Stimulated activated CD8-positive, alpha-beta memory T cell treated with anti-CD3 and anti-CD28 coated beads, Interleukin-12 subunit alpha, Interleukin-12 subunit beta, amount 100 ng/mL, for 4 hours (primary cell): ENCODE measurements at places on chromosomes 12 and 14.

DNA sequence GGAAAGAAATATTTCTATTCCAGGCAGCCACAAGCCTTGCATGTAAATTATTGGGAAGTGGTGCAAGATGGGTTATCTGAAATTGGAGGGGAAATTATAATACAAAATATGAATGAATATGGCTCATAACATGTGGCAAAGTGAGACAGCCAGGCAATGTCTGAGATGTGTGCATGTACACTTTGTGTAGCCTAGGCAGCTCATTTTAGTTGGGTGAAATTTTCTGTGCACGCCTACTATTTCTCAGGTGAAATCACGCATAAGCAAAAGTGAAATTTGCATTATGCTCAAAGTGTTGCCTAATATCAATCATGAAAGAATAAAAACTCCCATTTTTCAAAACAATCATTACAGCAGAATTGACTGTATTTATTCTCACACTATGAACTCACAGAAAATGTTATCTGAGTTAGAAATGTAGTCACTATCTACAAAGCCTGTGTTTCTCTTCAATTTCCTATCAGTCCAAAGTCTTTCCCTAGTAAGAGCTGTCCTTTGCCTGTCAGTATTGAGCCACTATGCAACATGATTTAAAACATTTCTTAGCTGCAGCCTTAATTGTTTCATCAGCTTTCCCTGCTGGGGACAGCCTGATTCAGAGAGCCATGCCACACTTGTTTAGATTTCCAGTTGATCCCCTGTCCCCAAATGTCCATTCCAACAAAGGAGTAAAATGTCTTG, 80.7 kb downstream of the EPS8 start:
- no peak for DNase-seq

GRCh38 chr14:92487513-92488133, 26.0 kb upstream of the RIN3 start:
- DNase-seq, result no peak

- DNase-seq, result no peak
Measured at GRCh38 chr12:64170024-64170423, 52.1 kb downstream of the KICS2 start.

- DNase-seq, result no peak
Measured at GRCh38 chr12:67964456-67964855, 24.8 kb upstream of the IFNG-AS1 start.

DNA sequence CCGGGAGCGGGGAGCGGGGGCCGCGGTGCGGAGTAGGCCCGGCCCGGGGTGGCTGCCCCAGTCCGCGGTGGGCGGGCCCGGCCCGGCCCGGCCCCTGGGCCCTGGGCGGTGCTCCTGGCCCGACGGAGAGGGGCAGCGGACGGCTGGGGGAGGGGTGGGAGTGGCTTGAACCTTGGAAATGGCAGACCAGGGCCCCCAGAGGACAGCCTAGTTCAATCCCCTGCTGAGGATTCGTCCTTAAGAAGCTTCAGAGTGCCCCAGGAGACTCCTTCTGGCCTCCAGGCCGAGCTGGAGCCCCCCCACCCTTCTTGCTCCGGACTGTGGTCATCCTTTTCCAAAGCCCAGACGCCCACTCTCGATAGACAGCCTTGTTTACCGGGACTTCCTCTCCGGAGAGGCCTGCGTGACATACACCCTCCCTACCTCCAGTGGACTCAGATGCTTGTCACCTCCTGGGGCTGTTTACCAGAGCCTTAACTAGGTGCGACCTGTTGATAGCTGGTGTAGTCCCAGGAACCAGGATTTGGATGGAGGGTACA, 458 bp downstream of the KHNYN start:
- DNase-seq, result no peak

DNA sequence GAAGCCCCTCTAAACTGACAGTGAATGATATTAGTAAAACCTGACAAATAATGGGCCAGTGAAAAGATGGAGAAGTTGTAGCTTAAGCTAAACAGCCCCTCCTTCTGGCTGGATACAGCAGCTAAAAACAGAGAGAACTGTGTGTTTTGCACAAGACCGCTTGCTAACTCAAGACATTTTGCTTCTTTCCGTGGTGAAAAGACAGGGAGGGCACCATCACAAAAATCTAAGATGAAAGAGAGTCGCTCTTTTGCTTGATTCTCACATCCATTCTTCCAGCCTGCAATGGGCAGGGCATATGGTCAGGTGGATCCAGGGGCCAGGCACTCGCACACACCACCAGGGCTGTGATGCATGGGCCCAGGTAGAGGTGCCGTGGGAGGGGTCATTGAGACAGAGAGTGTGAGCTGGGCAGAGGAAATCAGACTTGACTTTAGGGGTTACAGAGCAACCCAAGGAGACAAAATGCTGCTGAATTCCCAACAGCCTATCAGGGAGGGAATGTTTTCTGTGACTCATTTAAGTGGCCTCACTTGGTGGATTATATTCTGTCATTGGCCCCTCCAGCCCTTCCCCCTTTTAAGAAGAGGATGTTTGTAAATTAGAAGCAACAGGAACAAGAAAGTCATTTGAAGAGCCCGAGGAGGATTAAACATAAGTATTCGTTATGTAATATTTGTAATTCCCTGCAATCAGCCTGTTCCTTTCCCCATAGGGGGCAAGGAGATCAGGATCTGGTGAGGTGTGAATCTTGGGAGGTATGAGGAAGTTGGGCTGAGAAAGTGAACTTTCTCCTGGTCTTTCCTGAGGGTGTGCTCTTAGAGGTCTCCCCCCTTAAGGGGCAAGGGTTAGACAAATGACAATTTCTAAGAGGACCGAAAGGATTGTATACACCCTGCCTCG, 12.3 kb downstream of the EMP1 start:
- no peak for DNase-seq

- DNase-seq, result no peak
Measured at GRCh38 chr12:95412482-95413311, 61.3 kb upstream of the METAP2 start.

DNA sequence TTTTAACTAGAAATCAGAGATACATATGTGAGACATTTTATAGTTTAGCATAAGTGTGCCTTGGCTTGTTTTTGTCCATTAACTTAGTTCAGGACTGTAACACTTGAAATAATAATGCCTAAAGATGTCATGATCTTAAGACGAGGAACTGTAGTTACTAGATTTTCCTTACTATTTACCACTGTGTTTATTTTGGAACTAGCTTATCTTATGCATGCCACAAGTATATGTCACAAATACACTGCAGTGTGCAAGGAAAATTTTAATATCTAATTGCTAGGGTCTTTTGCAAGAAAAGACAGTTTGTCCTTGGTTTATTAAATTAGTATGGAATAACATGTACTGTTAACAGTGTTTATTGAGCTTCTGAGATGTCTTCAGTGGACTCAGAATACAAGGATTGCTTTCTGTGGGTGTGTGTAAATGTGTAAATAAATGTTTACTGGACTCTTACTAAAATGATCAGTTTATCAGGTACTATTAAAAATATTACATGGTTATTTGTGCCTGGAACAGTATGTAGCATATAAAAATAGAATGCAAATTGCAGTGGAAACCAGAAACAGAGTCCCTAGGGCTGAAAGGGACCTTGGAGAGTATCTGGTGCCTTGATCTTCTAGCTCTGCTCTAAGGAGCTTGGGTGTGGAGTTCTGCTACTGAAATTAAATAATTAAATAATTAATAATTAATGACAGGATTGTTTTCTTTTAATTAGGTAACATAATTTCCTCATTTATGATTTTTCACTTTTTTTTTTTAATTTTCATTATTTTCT, 58.1 kb downstream of the FGD4 start:
- no peak for DNase-seq

GRCh38 chr12:48069241-48069640, 36.6 kb downstream of the SENP1 start:
- DNase-seq, result no peak

GRCh38 chr14:103726474-103726873, 10.9 kb downstream of the ZFYVE21 start:
- no peak for DNase-seq

- DNase-seq, result no peak
Measured at GRCh38 chr12:45762185-45763110, 32.9 kb downstream of the ARID2 start.

DNA sequence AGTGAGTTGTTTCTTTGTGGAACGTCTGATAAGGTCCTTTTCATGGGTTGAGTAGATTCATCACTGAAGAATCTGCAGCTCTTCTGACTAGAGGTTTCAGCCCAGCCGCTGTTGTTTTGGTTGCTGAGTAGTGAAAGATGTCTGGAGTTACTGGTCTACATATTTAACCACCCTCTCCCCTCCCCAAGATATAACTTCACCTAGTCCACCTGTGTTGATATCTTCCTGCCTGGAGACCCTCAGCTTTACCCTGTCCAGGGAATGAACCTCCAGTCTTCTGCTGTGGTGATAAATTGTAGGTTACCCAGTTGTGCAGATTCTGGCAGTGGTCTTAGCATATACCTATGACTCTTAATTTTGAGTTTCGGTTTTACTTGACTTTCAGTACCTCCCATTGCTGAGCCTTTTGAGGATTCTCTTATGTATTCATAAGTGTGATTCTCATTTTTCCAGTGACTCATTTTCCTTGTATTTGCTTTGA, 62.9 kb downstream of the CCDC91 start:
- DNase-seq, result no peak

DNA sequence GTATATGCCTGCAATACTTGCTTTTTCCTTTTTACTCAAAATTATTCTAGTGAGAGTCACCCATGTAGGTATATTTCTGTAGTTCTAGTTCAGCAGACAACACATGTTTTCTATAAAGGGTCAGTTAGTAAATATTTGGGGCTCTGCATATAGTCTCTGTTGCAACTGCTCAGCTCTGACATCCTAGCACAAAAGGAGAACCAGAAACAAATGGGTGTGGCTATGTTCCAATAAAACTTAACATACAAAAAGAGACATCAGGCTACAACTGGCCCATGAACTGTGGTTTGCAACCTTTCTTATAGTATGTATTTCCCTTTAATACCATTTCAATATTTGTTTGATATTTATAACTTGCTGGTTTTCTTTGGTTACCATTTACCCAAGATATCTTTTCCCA, 11.9 kb downstream of the NT5DC3 start:
- no peak for DNase-seq

DNA sequence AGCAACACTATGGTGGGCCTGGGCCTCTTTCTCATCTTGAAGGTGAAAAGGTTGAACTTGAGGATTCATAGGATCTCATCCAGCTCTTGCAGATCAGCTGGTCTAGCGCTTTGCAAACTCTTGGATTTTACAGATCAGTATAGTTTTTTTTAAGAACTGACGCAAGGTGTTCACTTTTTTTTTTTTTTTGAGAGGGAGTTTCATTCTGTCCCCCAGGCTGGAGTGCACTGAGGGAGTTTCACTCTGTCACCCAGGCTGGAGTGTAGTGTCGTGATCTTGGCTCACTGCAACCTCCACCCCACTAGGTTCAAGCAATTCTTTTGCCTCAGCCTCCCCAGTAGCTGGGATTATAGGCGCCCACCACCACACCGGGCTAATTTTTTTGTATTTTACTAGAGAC, 20.4 kb upstream of the LGMN start:
- DNase-seq, result no peak

DNA sequence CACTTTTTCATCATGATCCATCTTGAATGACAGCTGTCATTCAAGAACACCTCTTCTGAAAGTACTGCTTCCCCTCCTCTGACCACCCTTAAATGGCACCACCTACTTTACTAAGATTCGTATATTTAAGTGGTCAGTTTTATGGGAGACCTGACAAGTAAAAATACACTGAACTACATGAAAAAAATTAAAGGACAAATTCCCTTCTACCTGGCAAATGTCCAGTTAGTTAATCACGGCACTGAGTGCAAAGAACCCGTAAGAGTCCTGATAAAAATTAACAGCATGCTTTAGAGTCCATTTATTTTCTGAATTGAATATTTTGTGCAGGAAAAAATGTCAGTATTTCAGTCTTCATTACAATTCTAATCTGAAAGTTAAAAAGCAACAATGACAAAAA, 48.7 kb downstream of the SETD3 start:
- DNase-seq, result no peak

DNA sequence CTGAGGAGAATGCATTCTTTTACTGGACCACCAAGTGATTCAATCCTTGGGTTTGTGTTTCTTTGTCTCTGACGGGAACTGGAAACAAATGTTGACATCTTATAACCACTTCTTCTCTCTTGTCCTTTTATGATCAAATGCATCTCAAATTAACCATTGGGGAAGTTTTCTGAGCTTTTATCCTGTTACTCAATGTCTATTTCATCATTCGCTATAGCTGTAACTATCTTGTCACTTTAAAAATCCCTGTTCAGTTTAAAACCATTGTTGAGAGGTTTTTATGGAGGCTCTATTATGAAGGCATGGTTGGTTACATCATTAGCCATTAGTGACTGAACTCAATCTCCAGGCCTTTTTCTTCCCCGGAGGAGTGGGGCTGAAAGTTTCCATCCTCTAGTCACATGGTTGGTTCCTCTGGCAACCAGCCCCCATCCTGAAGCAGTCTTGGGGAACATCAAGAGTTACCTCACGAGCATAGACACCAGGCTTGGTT, 2.7 kb upstream of the CLEC6A start:
- DNase-seq, result no peak

GRCh38 chr12:20369305-20370013, 1.1 kb downstream of the PDE3A start:
- no peak for DNase-seq

DNA sequence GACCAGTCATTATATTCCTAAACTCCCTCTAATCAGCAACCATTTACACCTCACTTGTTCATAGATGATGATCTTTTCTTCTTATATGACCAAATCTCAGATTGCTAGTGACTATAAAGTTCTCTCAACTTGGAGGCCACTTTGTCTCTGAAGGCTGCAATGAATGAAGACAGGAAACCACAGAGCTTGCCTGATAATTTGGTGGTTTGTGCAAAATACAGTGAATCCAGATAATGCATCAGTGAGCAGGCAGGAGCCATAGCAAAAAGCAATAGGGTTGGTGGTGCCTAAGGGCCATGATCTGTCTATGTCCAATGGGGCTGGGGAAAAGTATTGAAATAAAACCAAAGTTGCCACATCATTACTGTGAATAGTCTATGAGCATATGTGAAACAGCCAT, 123.8 kb upstream of the LRFN5 start:
- no peak for DNase-seq

GRCh38 chr12:89383235-89384049, 31.1 kb upstream of the DUSP6 start:
- no peak for DNase-seq

GRCh38 chr14:51448831-51449670, 202.7 kb upstream of the FRMD6 start:
- no peak for DNase-seq

GRCh38 chr12:127060310-127060847, 1206.6 kb upstream of the TMEM132C start:
- no peak for DNase-seq

- no peak for DNase-seq
Measured at GRCh38 chr12:5170844-5171243, 127.2 kb downstream of the KCNA5 start.
